ENCODE measurements at places on chromosomes 7 and 10.

DNA sequence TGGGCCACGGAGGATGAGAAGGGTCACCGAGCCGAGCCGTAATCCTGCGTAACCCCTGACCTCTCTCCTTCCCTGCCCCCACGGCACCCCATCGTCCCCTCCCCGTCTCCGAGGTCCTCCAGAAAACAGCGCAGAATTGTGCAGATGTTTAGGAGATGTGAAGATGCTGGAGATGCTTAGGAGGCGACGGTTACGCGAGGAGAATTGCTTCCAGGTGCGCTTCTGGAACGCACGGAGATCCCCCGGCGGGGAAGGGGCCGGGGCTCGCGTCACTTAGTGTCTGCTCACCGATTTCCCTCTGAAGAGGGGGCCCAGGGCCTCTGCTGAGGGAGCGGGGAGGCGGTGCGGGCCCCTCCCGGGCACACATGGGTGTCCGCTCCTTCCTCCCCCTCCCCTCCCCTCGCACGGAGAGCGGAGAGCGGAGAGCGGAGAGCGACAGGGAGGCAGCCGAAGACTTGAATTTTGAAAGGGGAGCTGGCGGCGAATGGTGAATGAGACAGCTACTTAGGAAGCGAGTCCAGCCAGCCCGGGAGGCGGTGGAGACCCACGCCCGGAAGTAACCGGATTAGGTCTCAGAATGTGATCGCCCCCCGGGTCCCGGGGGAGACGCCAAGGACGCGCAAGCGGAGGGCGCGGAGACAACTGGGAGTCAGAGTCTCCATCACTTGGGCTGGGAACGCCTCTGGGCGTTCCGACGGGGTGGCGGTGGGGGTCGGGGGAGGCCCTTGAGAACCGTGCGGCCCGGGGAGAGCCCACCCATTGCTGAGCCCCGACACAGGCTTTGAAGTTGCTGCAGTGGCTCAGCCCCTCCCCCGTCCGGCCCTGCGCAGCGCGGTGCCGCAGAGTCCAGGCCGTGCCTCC, 8.7 kb upstream of the EN2 start:
- no peak for DNase-seq

DNA sequence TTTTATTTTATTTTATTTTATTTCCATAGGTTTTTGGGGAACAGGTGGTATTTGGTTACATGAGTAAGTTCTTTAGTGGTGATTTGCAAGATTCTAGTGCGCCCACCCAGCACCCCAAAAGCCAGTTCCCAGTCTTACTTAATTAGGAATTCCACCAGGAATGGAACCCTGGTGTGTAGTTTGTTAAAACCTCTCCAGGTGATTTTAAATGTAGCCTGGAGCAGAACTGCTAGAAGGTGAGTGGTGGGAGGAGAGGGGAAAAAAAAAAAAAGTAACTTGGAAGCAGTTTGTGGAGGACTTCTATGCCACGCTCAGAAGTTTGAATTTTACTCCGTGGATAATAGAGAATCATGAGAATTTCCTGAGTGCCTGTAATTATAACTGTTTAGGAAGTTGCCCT, 5.5 kb upstream of the TEX47 start:
- no peak for DNase-seq

- no peak for DNase-seq
Measured at GRCh38 chr7:127885843-127886242, 145.4 kb downstream of the LRRC4 start.

- DNase-seq = no peak
Measured at GRCh38 chr10:110793128-110793812, 78.5 kb upstream of the PDCD4 start.

DNA sequence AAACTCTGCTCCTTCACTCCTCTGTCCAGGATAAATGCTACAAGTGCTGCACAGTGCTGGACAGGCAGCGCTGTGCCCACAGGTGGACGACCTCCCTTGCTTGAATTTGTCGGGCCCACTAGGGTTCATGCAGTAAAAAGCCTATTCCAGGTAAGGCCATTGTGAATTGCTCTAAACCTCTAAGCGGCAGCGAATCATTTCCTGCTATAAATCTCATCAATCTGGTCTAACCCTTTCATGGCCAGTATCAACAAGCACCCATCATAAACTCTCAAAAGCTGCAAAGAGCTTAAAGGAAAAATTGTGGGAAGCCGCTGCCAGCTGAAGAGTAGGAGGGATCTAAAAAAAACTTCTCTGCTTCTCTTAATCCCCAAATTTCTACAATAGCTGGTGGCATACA, 134.2 kb downstream of the SLC25A13 start:
- DNase-seq = no peak

DNA sequence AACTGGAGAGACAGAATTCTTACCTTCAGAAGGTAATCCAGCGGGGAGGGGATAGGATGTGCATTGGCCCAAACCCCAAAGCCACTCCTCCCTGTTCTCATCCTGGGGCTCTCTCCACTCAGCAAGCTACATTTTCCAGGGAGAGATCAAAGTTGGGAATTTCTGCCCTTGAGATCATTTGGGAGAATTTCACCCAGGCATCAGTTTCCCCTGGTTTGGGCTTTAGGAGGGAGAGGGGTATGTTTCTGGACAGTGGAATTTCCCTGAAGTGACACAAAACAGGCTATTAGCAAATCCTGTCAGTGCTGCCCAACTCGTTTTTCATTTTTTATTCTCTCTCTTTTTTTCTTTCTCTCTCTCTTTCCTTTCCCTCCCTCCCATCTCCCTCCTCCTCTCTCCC, 35.7 kb downstream of the CYP17A1 start:
- DNase-seq = no peak

- no peak for DNase-seq
Measured at GRCh38 chr7:10707519-10707918, 266.2 kb upstream of the PHF14 start.

DNA sequence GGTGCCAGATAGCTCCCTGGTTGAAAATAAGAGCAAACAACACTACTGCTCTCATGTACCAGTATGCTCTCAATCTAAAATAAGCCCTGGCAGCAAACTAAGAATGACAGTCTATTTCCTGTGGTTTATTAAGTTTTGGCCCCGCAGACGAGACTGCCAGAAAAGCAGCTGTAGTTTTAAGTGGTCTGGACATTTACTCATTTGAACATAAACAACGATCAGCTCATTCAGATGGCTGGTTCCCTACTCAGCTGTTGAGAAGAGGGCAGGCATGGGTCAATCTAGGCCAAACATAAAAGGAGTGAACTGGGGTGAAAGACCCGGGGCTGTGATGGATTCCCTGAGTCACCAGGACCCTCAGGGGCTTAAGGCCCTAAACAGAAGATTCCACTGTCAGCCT, 4.5 kb downstream of the TRIL start:
- DNase-seq = no peak

DNA sequence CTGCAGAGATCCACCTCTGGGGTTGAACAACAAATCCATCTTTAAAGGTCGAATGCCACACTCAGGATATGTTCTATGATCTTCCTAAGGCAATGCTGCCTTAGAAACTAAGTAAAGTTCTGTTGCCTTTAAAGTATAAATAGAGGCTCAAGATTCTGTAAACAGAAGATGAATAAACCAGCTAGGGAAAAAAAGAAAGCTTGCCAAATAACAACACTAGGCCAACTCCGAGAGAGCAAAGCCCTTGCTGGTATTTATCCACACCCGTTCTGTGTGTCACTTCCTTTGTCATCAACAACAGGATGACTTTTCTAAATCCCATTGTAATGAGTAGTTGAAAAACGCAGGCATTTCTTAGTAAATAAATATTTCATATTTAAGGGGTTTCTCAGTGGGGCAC, 330.0 kb upstream of the GLI3 start:
- no peak for DNase-seq

- DNase-seq = no peak
Measured at GRCh38 chr7:155286686-155287085, 11.0 kb upstream of the INSIG1 start.

- no peak for DNase-seq
Measured at GRCh38 chr7:100968031-100968430, 1.3 kb upstream of the MUC12 start.

DNA sequence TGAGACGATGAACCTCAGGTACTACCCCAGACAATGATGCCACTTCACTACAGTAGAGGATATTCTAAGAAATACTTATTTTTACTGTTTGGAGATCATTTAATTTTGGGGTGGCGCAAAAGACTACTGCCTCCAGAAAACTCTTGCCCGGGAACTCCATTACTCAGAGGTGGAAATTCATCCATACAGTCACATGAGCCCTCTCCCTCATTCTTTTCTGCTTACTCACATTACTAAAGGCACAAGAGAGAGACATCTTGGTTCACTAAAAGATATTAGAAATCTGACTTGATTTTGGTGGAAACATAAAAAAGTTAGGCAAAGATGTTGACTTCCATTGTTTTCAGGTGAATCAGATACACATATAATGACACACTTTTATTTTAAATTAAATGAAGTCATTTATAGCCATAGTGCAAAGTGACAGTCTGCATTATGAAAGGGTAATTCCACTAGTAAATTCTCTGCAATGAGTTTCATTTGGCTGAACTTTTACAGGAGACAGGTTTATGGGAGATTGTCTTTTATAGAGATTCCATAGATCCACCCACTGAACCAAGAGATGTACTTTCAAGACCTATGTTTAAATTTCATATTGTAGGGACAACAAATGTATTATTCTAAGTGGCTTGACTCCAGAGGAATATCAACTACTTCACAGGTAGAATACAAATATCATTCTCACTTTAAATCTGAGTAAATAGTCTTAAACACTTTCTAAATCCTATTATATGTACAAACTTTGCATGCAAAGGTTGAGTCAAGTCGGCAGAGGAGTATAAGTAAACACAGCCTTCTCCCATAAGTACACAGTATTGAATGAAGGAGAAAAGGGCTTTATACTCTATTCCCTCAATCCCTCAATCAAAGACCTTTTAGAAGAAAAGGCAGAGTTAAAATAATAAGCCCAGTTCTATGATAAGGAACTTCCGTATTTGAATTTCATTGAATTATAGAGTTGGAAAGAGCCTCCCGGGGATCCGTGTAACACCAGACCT, 18.8 kb downstream of the NEBL start:
- DNase-seq = no peak
